ENCODE measurements at places on chromosomes 11 and 22.

GRCh38 chr11:2091112-2091746, 48.0 kb downstream of the IGF2 start:
- no peak for DNase-seq

DNA sequence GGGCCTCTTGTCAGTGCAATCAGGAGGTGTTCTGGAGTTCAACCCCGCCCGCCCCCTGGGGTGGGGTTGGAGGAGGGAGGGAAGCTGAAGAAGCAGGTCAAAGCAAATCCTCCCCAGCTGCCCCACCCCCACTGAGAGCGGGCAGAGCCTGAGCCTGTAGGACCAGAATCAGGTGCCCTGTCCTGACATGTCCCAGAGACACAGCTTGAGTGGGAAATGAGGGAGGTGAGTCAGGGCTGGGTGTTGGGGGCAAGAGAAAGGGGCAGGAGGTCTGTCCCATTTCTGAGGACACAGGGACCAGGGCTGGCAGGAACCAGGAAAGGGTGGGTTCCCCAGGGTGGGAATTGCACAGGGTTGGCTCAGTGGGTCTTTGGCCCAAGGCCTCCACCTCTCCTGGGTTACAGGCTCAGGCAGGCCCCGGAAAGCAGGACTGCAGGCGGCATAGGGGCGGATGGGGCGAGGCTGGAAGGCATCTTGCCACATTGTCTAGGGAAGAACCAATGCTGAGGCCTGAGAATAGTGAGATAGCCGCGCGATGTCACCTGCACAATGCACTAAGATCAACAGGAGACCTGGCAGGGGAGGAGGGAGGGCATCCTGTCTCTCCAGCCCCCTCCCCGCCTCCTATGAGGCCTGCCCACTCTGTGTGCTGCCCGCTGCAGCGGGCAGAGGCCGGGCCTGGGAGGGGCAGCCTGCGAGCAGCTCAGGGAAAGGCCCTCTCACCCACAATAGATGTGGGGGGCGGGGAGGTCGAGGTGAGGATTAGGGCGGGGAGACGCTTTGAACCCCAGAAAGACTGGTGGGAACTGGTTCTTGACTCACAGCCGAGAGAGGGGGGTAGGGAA, 32.4 kb downstream of the NECTIN1 start:
- no peak for DNase-seq

DNA sequence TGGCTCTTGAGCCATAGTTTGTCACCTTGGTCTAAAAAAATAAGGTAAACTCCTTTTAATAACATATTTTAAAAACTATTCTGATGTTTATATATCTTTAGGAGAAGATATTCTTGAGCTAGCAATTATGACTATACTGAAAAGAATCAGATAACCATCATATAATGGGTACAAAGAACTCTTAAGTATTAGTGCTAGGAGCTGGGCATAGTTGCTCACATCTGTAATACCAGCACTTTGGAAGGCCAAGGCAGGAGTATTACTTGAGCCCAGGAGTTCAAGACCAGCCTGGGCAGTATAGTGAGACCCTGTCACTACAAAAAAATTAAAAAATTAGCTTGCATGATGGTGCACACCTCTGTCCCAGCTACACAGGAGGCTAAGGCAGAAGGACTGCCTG, 54.0 kb upstream of the B3GNT6 start:
- DNase-seq, result no peak

GRCh38 chr11:88315015-88315414, 22.5 kb downstream of the CTSC start:
- DNase-seq, result no peak

All from CD4-positive, alpha-beta T cell treated with Interleukin-12 subunit alpha and Interleukin-12 subunit beta, for 1 hour (primary cell).